ENCODE measurements at places on chromosomes 5 and 9.

DNA sequence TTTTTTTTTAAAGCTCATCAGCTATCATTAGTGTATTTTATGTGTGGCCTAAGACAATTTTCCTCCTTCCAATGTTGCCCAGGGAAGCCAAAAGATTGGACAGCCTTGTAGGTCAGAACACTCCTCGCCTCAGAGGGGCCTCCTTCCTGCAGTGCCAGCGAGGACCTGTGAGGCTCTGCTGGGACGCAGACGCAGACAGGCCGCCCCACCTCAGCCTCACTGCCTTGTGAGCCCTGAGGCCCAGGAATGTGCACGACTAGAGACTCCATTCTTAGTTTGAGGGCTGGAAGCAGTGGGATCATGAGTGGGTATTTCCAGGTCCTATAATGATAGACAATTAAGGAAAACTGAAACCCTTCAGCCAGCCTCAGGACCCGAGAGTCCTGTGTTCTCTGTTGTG, 85.4 kb downstream of the PJA2 start:
- DNase-seq: no peak

GRCh38 chr9:123812984-123813383, 116.9 kb downstream of the DENND1A start:
- DNase-seq: no peak

DNA sequence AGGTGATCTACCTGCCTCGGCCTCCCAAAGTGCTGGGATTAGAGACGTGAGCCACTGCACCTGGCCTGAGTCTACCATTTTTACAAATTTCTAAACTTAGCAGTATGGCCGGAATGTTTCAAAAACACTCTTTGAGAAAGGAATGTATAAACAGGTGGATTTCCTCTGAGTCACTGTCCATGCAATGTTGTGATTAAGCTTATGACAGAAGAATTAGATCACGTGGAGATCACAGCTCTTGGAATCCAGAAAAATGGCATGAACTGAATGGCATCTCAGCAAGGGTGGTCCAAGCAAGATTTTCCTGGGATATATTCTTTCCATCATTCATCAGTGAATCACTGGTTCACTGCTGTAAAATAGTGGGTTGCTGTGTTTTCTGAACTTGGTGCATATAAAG, 865.0 kb downstream of the PTPRD start:
- no peak for DNase-seq

- DNase-seq: no peak
Observed at GRCh38 chr9:75169623-75170022, 81.3 kb downstream of the OSTF1 start.

DNA sequence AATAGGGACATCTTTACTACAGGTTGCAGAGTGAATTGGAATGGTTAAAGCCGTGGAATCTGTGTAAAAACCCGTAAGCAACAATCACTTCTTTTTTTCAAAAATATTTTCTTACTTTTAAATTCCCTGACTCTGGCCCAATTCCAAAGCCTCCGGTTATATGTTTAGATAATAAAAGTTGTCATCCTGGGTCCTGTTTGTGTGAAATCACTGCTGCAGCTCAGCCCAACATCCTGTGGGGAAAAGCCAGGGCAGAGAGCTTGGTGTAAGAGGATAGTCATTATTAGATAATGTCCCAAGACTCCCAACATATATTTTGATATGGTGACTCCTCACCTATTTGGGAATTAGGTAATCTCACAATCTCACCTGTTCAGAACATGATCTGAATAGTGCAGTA, 586.0 kb upstream of the BRINP1 start:
- no peak for DNase-seq

DNA sequence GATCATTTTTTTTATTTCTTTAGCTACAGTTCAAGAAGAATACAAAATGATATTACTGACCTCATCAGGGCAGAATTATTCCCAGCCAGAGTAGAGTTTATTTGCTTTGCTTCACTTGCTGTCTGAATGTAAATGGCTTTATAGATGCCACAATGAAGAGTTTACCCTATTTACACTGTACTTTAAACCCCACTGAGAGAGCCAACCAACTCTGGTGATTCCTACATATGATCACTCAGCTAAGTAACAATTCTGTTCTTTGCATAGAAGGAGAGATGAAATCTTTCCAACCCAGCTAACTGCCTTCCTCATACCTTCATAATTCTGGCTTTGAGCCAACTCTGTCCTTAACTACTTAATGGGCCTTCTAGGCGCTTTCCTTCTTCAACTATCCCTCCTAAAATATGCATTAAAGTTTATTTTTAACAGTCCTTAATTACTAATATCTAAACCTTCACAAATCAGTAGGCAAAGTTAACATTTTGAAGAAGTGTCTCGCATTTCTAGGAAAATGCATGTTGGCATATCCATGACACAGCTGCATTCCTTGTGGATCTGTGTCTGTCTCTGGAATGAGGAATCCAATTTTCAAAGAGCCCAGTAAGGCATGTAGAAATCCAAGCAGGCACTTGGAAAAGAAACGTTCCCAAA, 284.8 kb upstream of the GRAMD2B start:
- DNase-seq: no peak

DNA sequence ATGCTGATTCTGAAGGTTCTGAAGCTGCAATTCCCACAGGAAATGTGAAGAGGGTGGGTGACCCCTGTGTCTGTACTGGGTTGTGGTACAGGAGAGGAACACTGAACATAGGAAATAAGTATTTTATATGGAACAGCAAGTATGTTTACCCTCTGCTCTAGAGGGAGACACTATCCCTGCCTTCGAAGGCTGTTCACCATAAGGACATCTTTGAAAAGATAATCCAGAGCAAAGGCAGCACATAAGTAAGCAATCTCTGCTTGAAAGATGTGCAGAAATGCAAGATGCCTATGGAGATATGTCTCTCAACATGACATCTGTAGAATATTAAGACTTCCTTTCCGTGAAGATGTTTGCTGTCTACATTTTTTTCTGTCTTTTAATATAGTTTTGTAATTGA, 184.4 kb upstream of the EFNA5 start:
- DNase-seq: no peak

DNA sequence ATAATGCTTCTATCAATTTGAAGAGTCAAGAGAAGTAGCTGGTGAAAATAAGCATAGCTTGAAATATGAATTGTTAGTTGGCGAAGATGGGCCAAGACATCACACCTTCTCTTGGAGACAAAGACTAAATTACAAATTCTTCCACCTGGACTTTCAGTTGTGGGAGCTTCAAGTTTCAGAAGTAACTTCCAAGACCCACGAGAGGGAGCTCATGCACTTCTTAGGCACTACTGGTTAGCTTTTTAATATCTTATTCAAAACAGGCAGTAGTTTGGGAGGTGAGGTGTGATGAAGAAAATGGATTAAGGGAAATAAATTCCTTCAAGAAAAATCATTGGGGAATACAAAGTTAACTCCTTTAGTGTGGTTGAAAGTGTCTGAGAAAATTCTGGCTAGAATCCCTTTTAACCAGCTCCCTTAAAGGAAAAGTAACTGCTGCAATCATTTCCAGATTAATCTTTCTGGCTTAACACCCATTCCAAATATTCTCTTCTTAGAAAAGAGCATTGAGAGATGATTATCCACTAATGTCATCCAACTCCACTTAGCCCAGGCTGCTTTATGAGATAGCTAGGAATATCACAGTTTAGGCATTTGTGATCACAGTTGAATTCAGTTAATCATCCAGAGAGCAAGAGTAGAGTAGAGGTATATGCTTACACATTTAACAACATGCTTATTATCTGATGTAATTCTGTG, 139.5 kb upstream of the DMRTA1 start:
- no peak for DNase-seq

- no peak for DNase-seq
Observed at GRCh38 chr9:87405677-87406542, 91.8 kb upstream of the DAPK1 start.

DNA sequence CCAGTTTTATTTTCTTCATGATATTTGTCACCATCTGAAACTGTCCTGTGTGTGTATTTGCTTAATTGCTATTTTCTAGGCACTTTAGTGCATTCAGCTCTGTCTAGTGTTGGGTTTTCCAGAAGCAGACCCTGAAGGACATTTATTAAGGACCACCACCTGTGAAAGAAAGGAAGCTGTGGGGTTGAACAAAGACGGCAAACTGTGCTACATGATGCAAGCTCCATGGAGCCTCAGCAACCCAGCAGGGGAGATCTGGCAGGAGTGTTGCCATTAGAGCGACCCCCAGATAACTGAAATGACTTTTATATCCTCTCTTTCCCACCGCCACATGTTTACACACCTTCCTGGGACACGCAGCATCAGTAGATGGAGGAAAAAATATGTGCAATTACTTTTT, 125.5 kb downstream of the GABRB2 start:
- DNase-seq: no peak

- DNase-seq: no peak
Observed at GRCh38 chr9:131201856-131202255, 74.5 kb downstream of the FAM78A start.

DNA sequence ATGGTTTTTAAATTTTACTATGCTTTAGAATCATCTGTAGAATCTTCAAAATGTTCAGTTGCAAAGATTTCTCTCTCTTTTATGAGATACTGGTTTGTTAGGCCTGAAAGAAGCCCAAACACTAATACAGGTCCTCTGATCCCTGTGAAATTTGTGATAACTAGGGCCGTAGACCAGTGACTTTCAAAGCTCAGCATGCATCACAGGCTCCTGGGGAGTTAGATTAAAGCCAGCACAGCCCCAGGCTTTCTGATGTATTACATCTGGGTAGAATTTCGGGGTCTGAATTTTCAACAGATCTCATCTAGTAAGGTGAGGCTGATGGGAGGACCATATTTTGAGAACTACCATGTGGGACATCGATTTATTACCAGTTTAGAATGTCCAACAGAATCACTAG, 194.1 kb upstream of the PTPRD start:
- no peak for DNase-seq

DNA sequence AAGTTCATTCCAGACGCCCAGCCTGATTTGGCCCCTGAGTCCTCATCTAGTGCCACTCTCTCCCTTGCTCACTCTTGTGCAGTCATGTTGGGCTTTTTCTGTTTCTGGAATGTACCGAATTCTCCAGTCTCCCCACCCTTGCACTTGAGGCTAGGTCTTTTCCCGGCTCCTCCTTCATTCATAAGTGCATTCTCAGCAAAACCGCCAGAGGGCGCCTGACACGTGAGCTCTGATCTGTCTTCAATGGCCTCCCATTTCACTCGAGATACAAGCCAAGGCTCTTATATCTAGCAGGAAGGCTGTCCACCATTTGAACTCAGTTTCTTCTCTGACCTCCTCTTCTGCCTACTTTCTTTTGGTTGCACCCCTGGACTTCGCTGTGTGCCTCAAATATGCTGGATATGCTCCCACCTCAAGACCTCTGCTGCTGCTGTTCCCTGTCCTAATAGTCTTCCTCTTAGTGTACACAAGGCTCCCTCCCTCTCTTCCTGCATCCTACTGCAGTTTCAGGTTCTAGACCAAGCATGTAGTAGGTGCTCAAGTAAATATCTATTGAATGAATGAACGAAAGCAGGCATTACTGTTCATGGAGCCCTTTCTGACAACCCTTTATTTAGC, 568.1 kb upstream of the WWC1 start:
- peak; percentile 29 for DNase-seq

GRCh38 chr5:72465601-72466563, 41.3 kb downstream of the ZNF366 start:
- DNase-seq: no peak

DNA sequence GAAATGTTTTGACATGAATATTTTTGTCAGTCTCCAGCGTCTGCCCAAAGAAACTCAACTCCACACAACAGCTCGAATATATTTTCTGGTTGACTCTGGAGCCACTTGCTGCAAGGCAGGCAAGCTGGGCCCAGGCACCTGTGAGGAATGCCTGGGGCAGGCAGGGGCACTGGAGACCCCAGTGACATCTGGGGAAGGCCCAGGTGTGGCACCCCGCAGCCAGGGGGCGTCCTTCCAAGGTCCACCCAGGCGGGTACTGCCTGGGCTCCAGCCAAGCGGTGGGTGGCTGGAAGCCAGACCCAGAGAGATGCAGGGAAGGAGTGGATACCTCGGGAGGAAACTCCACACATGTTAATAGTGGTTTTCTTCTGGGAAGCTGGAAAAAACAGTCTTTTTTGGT, 125.9 kb downstream of the PHF2 start:
- DNase-seq: no peak

- no peak for DNase-seq
Observed at GRCh38 chr5:168177831-168178450, 113.5 kb upstream of the WWC1 start.

DNA sequence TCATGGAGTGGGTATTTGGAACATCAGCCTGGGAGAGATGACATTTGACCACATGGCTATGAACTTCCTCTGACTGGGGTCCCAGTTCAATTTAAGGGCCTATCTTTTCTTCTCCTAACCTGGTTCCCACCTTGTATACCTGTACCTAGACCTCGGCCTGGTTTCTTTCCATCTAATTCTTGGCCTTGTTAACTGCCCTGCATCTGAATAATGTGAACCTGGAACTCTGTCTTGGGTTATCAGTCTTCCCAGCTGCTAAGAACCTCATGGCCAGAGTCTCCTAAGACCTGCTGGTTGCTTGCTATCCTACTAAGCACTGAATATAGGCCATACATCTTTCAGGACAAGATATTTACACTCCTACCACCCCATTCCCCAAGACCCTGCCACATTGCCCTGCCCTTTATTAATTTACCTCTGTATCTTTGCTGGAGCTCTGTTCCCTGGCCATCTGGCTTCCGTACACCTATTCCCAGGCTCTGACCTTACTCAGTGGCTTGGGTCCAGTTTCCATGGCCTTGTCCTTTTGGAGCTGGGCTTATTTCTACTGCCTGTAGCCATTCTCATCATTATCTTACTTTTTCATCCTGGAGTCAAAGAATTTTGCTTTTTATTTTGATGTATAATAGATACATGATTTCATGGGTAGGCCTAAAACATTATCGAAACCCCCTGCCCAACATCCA, 6.6 kb downstream of the PSAT1 start:
- DNase-seq: no peak

DNA sequence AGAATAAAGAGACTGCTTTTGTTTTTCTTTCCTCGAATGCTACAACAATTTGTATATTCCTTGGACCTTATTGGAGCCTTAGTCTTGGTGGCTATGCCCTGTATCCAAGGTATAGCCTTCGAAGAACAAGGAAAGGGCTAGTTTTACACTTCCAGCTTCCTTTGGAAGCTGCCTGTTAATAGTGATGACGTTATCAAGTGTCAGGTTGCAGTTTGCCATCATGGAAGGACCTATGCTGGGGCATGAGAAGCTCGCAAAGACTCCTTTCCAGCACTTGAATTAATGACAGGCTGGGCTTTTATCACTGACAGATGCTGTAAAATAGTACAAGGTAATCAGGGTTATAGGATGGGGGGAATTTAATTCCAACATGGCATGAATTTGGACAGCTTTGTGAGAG, 157.9 kb downstream of the KDM4C start:
- no peak for DNase-seq

GRCh38 chr5:154850255-154851062, at the start of gene FAXDC2:
Gene FAXDC2 (minus strand): TSS chr5:154850603. CDS start chr5:154838178, 12,425 bp downstream.
- no peak for DNase-seq

- no peak for DNase-seq
Observed at GRCh38 chr9:118170032-118170955, 466.1 kb downstream of the TLR4 start.

GRCh38 chr5:94218374-94218773, 400.0 kb downstream of the KIAA0825 start:
- DNase-seq: no peak

Measured in CD4-positive, alpha-beta T cell treated with Interferon gamma for 1 hour (primary cell).